Neuronal stem cell (in vitro differentiated cells): ENCODE measurements at places on chromosomes 7 and 10.

DNA sequence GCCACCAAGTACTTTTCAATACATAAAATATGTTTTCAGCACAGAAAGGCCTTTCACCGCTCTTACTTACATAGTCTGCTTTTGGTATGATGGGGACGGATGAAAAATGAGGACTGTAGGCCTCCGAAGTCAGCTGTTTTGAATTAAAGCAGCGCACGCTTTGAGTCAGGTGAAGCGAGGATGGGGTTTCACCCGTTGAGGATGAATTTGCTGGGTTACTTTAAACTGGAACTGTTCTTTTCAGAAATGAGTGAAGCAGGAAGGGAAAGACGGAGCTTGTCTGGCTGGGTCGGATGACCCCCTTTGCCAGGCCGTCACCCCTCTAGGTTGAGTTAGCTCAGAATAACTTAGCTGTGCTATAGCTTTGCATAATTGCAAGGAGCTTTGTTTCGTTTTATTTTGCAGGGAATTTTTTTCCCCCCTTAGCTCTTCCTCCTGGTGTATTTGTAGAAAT, 40.0 kb downstream of the CUX1 start:
- DNase-seq: no peak

DNA sequence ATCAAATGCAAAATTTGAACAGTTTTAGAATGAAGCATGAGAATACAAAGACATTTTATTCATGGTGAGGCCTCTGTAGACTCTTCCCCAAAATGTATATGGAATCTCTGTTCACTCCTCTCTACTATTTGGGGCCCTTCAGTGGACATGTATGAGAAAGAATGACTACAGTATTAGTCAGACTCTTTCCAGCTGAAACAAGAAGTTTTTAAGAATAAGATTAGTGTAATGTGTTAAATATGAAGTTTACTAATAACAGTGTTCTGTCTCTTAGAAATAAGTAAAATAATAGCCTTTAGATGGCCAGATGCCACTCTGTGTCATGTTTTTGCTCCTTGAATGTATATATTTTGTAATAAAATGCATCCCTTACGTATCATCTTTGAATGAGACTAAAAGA, 585.6 kb downstream of the SUGCT start:
- DNase-seq: no peak

DNA sequence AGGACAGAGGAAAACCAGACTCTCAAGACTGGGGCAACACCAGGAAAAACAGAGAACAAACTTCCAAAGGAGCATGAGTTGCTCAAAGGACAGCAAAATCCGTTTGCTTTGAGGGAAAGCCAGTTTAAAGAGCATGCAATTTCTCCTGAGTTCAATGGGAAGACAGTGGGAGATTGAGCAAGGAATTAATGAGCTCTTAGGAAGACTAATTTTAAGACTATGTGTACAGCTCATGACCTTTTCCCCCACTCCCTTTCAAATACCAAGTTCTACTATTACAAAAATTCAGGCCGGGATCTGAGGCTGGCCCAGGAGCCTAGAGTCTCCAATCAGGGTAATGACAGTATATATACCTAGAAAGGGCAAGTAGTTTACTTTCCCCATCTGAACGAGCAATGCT, 79.2 kb downstream of the EPDR1 start:
- no peak for DNase-seq

DNA sequence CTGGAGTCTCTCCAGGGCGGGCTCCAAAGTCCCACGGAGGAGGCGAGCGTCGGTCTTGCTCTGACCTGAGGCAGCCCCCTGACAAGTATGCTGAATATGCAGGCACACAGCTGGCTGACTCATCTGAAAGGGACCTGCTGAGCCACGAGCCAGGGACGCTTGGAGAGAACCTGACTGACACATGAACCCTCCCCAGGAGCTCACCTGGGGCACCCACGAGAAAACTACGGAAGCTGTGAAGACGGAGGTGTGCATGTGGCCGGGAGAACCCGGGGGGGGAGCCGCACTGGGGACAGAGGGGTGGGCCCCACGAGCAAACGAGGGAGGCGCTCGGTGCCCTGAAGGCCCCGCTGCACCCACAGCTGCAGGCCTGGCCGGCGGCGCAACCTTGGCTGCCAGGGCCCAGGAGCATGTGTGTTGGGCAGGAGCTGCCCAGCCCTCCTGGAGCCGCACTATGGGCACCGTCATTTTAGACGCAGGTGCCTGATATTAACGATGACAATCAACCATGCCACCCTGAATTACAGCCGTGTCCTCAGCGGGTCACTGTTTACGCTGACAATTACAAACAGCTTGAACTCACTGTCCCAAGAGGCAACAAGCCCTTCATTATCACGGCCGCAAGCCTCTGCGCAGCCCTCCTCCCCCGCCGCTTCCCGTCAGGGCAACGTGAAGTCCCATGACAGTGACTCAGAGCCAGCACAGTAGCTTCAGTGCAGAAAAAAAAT, 64.7 kb downstream of the DIP2C start:
- DNase-seq: no peak

DNA sequence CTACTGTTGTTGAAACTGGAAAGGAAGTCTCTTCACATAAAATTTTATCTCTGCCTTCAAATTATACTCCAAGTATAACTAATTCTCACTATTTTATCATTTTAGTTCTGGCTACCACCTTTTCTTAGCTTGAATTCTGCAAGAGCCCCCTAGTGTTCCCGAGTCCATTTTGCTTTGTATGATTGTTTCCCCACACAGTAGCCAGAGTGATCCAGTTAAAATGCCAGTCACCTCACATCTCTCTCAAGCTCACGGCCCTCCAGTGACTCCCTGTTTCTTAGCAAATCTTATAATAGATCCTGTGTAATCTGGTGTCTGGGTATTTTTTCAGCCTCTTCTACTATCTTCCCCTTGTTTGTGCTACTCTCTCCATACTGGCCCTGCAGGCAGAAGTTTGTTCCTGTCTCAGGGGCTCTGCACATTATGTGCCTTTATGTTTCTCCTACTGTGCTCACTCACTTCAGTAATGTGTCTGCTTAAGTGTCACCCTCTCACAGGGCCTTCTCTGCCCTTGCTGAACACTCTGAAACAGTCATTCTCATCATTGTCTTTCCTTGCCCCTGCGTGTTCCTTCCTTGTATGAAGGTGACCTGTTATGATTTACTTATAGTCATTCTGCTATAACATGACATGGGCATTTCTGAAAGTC, 8.9 kb downstream of the WAC start:
- DNase-seq: no peak

DNA sequence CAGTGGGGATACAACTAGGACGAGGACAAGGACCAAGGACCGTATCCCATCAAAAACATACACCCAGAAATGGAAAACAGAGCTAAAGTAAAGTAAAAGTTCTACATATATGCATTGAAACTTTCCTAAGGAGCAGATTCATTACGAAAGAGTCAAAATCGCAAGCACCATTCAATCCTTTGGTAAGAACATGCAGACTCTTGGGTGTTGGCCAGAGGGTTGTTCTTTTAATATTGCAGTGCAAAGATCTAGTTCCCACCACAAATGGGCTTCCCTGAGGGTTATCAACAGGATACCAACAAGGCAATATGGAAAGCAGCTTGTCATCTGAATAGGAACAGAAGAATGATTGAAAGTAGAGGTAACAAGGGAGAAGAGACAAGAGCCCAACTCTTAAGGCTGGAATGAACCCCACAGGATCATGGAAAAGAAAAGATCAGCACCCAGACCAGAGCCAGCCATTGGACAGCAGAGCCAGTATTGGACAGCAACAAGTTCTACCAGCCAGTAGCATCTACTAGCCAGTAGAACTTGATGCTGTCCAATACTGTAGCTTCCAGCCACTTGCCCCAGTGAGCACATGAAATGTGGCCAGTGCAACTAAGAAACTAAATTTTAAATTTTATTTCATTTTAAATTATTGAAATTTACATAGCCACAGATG, 66.0 kb downstream of the OSBPL3 start:
- no peak for DNase-seq

- no peak for DNase-seq
Measured at GRCh38 chr7:155228459-155228845, 69.2 kb upstream of the INSIG1 start.

DNA sequence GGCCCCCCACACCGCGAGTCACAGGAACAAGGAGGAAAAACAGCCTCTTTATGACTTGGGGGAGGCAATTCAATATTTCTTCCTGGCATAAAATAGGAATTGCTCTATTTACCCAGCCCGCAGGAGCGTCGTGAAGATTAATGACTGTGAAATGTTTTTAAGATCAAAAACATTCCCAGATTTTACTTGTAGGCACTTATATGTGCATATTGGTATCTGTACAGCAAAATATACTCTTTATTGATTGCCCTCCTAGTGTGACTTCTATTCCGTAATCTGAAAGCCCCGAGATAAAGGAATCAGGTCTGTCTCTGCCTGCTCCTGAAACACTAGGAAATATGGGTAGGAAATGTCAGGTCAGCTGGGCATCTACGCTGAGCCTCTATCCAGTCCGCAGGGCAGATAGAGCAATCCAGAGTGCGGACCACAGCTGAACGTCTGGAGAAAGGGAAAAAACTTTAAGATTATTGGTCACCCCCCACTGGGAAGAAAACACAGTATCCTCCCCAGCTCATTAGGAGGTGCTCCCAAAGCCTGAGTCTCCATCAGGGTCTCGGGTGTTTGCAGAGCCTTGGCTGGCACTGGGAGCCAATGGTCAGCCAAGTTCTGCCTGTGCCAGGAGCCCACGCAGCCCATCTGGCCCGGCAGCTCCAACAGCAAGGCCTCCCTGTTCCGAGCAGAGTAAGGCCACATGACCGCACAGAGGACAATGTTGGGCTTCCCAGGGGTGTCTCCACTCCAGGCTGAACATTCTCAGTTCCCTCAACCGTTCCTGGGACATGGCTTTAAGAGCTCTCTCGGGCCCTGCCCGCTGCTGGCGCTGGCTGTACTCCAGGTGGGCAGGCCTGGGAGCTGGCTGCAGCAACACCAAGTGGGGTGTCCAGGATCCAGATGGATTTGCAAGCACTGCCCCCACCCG, 7.7 kb downstream of the CTBP2 start:
- DNase-seq: no peak

DNA sequence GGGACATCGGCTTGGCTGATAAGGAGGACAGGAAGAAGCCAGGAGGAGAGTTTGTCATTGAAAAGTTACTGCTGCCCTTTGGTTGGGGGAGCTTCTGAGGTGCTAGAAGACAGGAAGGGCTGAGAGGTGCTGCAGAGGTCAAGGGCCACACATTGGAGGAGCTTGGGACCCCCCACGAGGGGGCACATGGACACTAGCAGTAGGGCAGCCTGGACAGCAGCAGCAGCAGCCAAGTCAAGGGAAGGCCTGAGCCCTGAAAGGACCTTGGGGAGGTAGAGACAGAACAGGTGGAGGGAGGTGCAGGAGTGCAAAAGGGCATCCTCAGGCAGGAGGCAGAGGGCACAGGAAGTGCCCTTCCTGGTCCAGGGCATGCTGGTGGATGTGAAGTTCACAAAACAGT, 439.7 kb upstream of the IGFBP3 start:
- DNase-seq: no peak

DNA sequence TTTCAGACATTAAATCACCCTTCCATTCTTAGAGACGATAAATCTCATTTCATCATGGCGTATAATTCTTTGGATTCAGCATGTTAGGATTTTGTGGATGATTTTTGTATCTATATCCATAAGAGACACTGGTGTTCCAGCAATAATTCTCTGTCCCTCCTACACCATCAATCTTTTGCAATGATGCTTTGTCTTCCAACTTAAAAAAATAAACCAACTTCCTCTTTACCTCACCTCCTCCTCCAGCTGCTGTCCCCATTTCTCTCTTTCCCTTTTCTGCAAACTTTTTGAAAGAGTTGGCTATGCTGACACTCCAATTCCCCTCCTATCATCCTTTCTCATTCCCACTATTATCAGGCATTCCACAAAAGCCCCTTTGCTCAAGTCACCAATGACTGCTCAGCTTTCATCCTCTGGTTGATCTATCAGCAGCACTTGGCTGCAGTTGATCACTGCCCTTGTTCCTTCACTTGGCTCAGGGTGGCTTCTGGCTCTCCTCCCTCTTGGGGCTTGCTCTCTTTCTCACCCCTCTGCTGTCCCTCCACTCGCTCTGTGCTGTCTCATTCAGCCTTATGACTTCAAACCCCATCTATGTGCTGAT, 130.0 kb downstream of the ARHGAP22 start:
- no peak for DNase-seq

GRCh38 chr7:154342971-154343633, 290.9 kb downstream of the DPP6 start:
- DNase-seq: no peak

DNA sequence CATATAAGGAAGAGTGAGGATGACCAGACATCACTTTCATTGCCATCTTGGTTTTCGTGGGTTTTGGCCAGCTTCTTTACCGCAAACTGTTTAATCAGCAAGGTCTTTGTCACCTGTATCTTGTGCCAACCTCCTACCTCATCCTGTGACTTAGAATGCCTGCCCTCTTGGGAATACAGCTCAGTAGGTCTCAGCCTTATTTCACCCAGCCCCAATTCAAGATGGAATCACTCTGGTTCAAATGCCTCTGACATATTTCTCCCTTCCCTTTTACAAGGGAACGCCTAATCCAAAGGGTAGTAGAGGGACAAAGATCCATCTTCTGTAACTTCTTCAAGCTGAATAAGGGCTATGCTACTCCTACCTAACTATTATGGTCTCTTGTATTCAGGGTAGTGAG, 4.7 kb upstream of the ERCC6 start:
- DNase-seq: no peak

DNA sequence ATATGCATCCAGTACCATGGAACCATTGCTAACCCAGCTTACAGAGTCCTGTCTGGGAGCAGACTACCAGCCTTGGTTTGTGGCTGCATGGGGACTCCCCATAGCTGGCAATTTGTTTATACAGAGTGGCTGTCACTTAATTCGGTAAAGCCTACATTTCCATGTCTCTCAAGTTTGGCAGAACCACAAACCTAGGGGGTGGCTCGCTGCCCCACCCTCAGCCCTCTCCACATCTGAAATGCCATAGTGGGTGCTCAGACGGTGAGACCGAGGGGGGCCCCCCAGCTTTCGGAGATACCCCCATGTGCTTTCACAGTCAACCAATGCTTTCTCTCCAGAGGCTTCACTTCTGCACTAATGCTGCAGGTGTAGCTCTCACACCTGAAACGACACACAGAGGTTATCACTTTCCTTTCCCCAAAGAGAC, 75.5 kb upstream of the KAT6B start:
- no peak for DNase-seq

- DNase-seq: no peak
Measured at GRCh38 chr10:52889611-52890010, 117.0 kb upstream of the MBL2 start.

GRCh38 chr7:29289156-29290021, 94.8 kb downstream of the CHN2 start:
- DNase-seq: peak; percentile 23
